Right cardiac atrium (tissue), 5 donors: ENCODE measurements at places on chromosomes 6 and 20. TPM values are rescaled to one million over a fixed set of nuclear protein-coding genes. Genes with fewer than 3 reads are reported as not detected.

- DNase-seq: no peak
Observed at GRCh38 chr6:160249671-160250070, 8.9 kb downstream of the SLC22A2 start.

Gene ZSCAN23
- total RNA-seq: 2.1 TPM

GRCh38 chr6:160882791-160883279 is 108.7 kb upstream of the MAP3K4 start:
- DNase-seq: no peak

Gene RNASET2
- total RNA-seq: 23.4 TPM

DNA sequence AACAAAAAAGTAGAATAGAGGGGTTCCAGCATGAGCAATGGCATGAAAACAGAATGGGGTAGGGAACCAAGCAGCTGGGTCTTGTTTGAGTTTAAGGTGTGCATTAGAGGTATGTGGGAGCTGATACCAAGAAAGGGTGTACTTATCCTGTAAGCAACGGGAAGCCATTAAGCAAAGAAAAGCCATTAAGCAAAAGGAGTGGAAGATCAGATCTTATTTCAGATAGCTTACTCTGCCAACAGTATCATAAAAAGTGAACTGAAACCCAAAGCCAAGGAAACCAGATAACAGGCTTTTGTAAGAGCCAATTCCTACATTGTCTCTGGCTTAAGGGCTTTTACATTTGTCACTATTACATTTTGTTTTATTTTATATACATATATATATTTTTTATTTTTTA is 21.3 kb upstream of the BEND6 start:
- DNase-seq: no peak

Gene ULBP1
- total RNA-seq: 0.22 TPM

Gene BPIFB1
- not detected for total RNA-seq

DNA sequence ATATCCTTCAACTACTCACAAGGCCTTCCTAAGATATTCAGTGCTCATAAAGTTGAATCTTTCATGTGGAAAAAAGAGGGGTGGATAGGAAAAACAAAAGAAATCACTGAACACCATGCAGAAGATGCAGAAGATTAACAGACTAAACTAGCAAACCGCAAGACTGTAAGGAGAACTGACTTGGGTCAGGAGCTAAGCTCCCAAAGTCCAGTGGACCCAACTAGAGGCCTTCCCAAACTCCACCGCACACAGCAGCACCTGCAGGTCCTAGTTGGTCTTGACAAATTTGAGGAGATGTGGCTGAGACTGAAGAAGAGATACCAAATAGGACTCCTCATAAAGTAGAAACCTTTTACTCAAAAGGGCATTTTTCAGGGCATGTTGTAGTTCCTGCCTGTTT is 3.3 kb downstream of the RIPK1 start:
- no peak for DNase-seq

- DNase-seq: no peak
Observed at GRCh38 chr6:143192766-143193165, 132.1 kb downstream of the AIG1 start.

Gene FUT9
- not detected for total RNA-seq

DNA sequence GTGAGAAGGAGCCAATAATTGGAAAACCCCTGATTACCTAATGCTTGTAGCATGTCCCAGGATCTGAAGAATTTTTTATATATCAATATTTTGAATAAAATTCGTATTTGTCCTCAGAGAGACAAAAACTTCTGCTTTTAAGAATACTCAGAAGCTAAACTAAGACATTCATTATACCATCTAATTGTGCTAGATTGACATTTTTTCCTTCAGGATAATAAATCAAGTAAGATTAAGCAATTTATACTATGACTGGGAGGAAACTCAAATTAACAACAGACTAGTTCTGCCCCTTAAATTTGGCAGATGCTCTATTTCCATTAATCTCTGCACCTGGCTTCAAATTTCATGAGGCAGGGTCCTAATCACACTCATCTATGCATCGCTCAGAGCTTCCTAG is 291.4 kb downstream of the PLCB1 start:
- DNase-seq: no peak

Gene FBXO5
- total RNA-seq: 3.5 TPM

- DNase-seq: peak; percentile 72
Observed at GRCh38 chr20:62925420-62926228, 681 bp downstream of the DIDO1 start.

Gene EMILIN3
- 4.8 TPM for total RNA-seq

- no peak for DNase-seq
Observed at GRCh38 chr20:20690676-20691476, 21.6 kb downstream of the RALGAPA2 start.

Gene CYP39A1
- total RNA-seq: 7.2 TPM

Gene BMP2
- total RNA-seq: 2.2 TPM

DNA sequence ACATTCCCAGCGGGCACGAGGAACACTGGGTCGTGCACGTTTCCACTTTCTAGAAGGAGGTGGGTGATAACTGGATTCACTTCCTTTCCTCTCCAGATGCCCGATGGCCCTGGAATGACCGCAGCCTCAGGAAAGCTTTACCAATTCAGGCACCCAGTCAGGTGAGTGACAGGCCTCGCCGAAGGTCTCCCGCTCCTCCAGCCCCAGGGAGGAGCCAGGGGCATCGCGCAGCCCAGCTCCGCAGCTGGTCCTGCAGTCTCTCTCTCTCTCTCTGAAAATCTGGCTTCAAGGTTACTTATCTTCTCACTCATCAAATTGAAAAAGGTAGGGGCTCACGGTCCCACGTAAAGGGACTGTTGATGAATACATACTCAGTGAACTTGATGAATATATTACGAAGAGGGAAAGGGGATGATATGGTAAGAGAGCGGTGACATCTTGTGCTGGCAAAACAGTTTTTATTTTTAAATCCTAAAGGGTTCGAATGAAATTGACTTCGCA is 891 bp downstream of the RIPPLY2 start:
- no peak for DNase-seq

Gene MYH7B
- total RNA-seq: 43.3 TPM

- DNase-seq: peak; percentile 89
Observed at GRCh38 chr20:1266167-1266973, at the start of gene SNPH. SNPH (plus strand) TSS chr20:1266294; CDS start chr20:1296240, 29,946 bp downstream.

DNA sequence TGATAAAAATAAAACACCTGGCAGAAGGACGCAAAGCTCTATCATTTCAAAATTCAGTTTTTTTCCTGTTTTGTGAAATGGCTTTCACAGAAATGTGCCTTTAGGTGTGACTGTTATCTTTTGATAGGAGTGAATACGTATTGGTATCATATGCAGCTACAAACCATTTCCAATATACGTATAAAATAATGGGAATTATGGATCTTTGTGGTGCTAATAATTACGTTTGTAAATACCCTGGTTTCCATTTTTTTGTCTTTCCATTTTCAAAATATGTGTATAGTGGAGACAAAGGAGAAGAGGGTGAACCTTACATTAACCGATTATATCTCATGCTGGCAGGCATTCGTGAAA is 108.7 kb upstream of the GMDS start:
- no peak for DNase-seq
